B cell (primary cell): ENCODE measurements at places on chromosomes 5 and 9.

DNA sequence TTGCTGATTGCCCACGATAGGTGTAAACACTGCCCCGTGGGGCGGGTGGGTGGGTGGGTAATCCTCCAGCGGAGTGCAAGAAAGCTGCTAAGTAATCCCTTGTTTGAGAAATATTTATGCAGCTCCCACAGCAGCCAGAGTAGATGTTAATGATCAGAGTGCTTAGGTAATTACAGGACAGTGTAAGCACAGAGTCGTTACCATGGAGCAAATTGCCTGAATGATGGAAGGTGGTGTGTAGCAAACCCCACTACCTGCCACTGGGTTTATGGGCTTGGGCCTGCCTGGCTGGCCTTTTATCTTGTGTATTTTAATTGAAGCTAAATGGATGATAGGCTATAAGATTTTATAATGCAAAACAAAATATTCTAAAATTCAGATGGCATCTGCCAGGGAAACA, 110.0 kb downstream of the COL5A1 start:
- H3K27me3 ChIP-seq, result no peaks in the 10 kb centered on the region
- no peaks in the 10 kb centered on the region for H3K4me1 ChIP-seq
- H3K36me3 ChIP-seq, result no peaks in the 10 kb centered on the region
- DNase-seq, result no peak
- H3K4me3 ChIP-seq, result no peak overlapping the region

GRCh38 chr5:122262103-122262502, 49.9 kb upstream of the SNCAIP start:
- DNase-seq, result no peak
- no peaks in the 10 kb centered on the region for H3K36me3 ChIP-seq
- no peaks in the 10 kb centered on the region for H3K27me3 ChIP-seq
- no peaks in the 10 kb centered on the region for H3K4me1 ChIP-seq
- H3K4me3 ChIP-seq, result no peak overlapping the region

GRCh38 chr9:106529616-106530015, 333.4 kb upstream of the ZNF462 start:
- H3K27me3 ChIP-seq, result no peaks in the 10 kb centered on the region
- no peak overlapping the region for H3K27ac ChIP-seq
- H3K4me3 ChIP-seq, result no peak overlapping the region
- no peaks in the 10 kb centered on the region for H3K4me1 ChIP-seq
- H3K36me3 ChIP-seq, result no peaks in the 10 kb centered on the region

- no peaks in the 10 kb centered on the region for H3K27me3 ChIP-seq
- H3K27ac ChIP-seq, result no peak overlapping the region
- DNase-seq, result no peak
- no peak overlapping the region for H3K4me3 ChIP-seq
Measured at GRCh38 chr9:130201399-130201873, 29.2 kb downstream of the NCS1 start.

DNA sequence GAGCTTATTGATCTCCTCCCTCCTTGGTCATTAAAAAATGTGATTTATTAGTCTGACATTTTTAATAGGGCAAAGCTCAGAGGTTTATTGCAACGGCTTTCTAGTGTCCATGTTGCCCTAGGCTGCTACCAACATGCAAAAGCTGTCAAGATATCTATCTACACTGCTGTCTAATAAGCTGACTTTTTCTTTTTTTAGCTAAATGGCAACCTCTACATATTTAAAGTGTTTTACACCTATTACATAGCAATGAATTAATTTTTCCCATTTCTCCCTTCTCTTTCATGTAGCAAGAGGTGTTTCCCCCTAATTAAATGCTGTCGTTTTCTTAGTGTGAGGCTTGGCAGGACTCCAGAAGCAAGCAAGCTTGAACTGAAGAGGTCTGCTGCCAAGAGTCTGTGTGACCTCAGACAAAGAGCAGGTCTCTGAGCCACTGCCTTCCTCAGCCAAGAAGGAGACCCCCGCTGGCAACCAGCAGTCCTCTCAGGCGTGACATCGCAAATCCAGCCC, 79.4 kb downstream of the GAS1 start:
- no peaks in the 10 kb centered on the region for H3K27me3 ChIP-seq
- H3K27ac ChIP-seq, result no peak overlapping the region
- no peaks in the 10 kb centered on the region for H3K36me3 ChIP-seq
- no peak for DNase-seq
- no peak overlapping the region for H3K4me3 ChIP-seq

GRCh38 chr9:97984188-97985057, 1.3 kb downstream of the ANP32B start:
- no peaks in the 10 kb centered on the region for H3K36me3 ChIP-seq
- H3K27me3 ChIP-seq, result no peaks in the 10 kb centered on the region
- peak; percentile 92 for DNase-seq
- peak overlapping the region; percentile 25 for H3K4me3 ChIP-seq
- H3K4me1 ChIP-seq, result peaks cover 41% of the 10 kb centered on the region

GRCh38 chr5:58708456-58708855, 125.6 kb downstream of the RAB3C start:
- DNase-seq, result no peak
- no peak overlapping the region for H3K27ac ChIP-seq
- H3K4me1 ChIP-seq, result no peaks in the 10 kb centered on the region
- no peaks in the 10 kb centered on the region for H3K36me3 ChIP-seq
- no peak overlapping the region for H3K4me3 ChIP-seq
- peaks cover 3% of the 10 kb centered on the region for H3K27me3 ChIP-seq

GRCh38 chr9:111839387-111839786, 44.6 kb upstream of the SHOC1 start:
- H3K27ac ChIP-seq, result no peak overlapping the region
- H3K36me3 ChIP-seq, result no peaks in the 10 kb centered on the region
- DNase-seq, result no peak
- no peaks in the 10 kb centered on the region for H3K27me3 ChIP-seq
- no peak overlapping the region for H3K4me3 ChIP-seq
- no peaks in the 10 kb centered on the region for H3K4me1 ChIP-seq

- H3K4me1 ChIP-seq, result no peaks in the 10 kb centered on the region
- no peak overlapping the region for H3K4me3 ChIP-seq
- no peak overlapping the region for H3K27ac ChIP-seq
Measured at GRCh38 chr5:35819026-35819425, 37.7 kb upstream of the IL7R start.

- no peak overlapping the region for H3K27ac ChIP-seq
- no peaks in the 10 kb centered on the region for H3K36me3 ChIP-seq
- no peaks in the 10 kb centered on the region for H3K27me3 ChIP-seq
- H3K4me1 ChIP-seq, result no peaks in the 10 kb centered on the region
- no peak overlapping the region for H3K4me3 ChIP-seq
Measured at GRCh38 chr5:33894566-33894965, 2.8 kb upstream of the ADAMTS12 start.

- H3K36me3 ChIP-seq, result no peaks in the 10 kb centered on the region
- H3K27ac ChIP-seq, result no peak overlapping the region
- no peaks in the 10 kb centered on the region for H3K27me3 ChIP-seq
- H3K4me1 ChIP-seq, result no peaks in the 10 kb centered on the region
- DNase-seq, result peak; percentile 4
Measured at GRCh38 chr5:158013939-158014338, 155.0 kb upstream of the CLINT1 start.

GRCh38 chr9:113851873-113852272, 24.2 kb upstream of the ZNF618 start:
- no peak overlapping the region for H3K4me3 ChIP-seq
- H3K4me1 ChIP-seq, result no peaks in the 10 kb centered on the region
- H3K27me3 ChIP-seq, result peaks cover 4% of the 10 kb centered on the region
- H3K27ac ChIP-seq, result no peak overlapping the region
- H3K36me3 ChIP-seq, result no peaks in the 10 kb centered on the region
- DNase-seq, result no peak

- H3K36me3 ChIP-seq, result no peaks in the 10 kb centered on the region
- no peaks in the 10 kb centered on the region for H3K4me1 ChIP-seq
- H3K4me3 ChIP-seq, result no peak overlapping the region
- no peak for DNase-seq
- H3K27me3 ChIP-seq, result peaks cover 2% of the 10 kb centered on the region
- no peak overlapping the region for H3K27ac ChIP-seq
Measured at GRCh38 chr5:32785611-32786254, 74.6 kb downstream of the NPR3 start.

DNA sequence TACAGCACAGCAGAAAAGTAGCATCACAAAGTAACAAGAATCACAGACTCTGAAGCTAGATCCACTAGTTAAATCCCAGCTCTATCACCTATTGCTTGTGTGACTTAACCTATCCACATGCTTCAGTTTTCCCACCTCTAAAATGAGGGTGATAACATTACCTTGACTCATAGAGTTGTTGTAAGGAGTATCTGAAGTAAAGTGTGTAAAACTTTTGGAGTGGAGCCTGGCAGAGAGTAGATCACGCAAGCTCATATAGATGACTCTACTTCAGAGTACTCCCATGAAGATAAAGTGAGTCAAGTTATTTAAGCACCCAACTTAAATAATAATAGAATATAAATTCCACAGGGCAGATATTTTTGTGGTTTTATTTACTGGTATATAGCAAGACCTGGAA, 94.5 kb upstream of the FER start:
- H3K4me3 ChIP-seq, result no peak overlapping the region
- peaks cover 3% of the 10 kb centered on the region for H3K27me3 ChIP-seq
- H3K4me1 ChIP-seq, result no peaks in the 10 kb centered on the region
- H3K36me3 ChIP-seq, result no peaks in the 10 kb centered on the region
- no peak overlapping the region for H3K27ac ChIP-seq

DNA sequence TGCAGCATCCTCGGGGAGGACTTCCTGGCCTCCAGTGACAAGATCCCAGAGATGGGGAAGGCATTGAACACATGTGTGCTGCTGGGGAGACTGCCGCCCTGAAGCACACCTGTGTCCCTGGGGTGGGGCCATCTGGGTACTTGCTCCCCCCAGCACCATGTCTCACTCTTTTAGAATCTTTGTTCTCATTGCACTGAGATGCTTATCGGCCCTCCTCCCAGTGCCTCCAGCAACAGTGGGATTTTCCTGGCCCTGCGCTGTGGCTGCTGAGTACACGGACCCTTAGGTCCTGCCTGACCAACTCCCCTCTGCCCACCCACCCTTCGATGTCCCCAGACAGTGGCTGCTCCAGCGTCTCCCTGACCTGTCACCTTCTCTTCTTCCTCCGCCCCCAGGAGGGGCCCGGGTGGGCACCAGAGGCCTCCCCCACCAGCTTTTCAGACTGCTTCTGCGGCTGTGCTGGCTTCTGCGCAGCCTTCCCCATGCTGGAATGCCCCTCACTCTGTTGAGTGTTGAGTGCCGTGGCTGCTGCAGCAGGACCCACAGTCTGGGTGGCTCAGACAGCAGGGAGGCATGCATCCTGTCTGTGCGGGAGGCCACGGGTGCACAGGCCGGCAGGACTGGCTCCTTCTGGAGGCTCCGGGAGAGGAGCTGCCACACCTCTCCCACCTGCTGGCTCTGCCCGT, 145.9 kb upstream of the IRX2 start:
- no peak for DNase-seq
- no peak overlapping the region for H3K4me3 ChIP-seq
- no peaks in the 10 kb centered on the region for H3K36me3 ChIP-seq
- no peak overlapping the region for H3K27ac ChIP-seq
- H3K4me1 ChIP-seq, result no peaks in the 10 kb centered on the region
- H3K27me3 ChIP-seq, result no peaks in the 10 kb centered on the region

- H3K36me3 ChIP-seq, result no peaks in the 10 kb centered on the region
- H3K27me3 ChIP-seq, result no peaks in the 10 kb centered on the region
- DNase-seq, result no peak
- H3K4me3 ChIP-seq, result no peak overlapping the region
- H3K4me1 ChIP-seq, result no peaks in the 10 kb centered on the region
Measured at GRCh38 chr9:84151640-84152039, 171.0 kb downstream of the RMI1 start.

DNA sequence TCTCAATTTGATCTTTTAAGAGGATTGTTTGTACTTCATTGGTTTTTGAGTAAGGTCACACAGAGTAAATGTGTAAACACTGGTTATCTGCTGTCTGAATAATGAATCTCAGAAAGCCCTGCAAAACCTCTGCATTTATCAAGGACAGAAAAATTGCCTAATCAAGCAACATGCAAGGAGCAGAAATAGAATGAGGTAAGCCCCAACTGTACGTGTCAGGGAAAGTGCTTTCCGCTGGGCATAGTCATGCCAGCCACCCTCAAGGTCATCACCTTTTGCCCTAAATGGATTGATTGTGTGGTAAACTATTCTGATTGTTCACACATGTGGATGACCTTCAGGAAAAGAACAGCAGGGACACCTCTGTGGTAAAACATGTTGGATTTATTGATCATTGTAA, 376.9 kb upstream of the KCNN2 start:
- no peaks in the 10 kb centered on the region for H3K27me3 ChIP-seq
- H3K36me3 ChIP-seq, result no peaks in the 10 kb centered on the region
- no peak for DNase-seq

DNA sequence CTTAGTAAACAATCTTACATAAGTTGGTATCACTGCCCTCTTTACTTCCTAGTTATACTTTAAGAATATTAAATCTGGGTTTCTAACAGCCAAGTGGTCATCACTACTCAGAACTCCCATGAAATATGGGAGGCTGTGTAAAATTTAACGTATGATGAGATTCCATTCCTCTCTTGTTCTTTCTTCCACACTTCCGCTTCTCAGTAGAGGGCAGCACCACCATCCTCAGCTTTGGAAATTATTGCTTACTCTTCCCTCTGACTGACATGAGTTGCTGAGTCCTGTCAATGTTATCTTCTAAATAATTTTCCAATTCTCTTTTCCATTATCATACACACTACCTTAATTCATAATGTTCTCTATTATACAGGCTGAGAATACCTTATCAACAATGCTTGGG, 194.0 kb downstream of the RFX3 start:
- no peaks in the 10 kb centered on the region for H3K36me3 ChIP-seq
- no peak overlapping the region for H3K4me3 ChIP-seq
- H3K27ac ChIP-seq, result no peak overlapping the region
- H3K27me3 ChIP-seq, result no peaks in the 10 kb centered on the region
- H3K4me1 ChIP-seq, result no peaks in the 10 kb centered on the region
- peak; percentile 5 for DNase-seq
